ENCODE measurements at places on chromosomes 3 and 15.

DNA sequence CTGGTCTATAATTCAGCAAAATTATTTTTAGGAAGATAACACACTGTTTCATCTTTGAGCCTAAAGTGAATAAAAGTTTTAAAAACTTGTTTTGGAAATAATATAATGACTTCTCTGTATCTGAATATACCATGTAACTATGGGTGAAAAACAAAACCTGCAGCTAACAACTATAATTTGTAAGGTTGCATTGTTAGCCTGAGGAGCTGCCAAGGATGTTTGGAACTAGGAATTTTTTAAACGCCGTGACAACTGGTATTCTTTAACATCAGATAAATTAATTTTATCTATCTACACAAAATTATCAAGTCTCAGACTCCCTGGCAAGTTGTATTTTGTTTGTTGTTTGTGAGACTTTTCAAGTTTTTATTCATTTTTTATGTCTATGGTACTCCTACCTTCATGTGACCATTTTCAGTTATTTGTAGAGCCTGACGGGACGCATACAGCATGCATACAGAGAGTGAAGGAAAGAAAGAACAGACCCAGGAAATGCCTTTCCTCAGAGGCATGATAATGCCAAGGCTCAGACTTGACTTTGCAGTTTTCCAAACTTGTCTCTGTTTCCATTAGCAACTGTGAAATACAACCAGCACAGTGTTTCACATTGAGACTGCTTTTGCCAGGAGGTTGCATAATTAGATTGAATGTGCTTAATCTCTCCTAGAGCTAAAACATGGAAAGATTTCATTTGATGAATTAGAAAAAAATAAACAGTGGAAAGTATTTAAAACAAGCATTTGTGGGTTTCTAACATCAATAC lies 60.8 kb upstream of the ARHGEF26 start:
- DNase-seq, result no peak

GRCh38 chr3:22122567-22122966 lies 371.6 kb upstream of the ZNF385D start:
- DNase-seq, result no peak

DNA sequence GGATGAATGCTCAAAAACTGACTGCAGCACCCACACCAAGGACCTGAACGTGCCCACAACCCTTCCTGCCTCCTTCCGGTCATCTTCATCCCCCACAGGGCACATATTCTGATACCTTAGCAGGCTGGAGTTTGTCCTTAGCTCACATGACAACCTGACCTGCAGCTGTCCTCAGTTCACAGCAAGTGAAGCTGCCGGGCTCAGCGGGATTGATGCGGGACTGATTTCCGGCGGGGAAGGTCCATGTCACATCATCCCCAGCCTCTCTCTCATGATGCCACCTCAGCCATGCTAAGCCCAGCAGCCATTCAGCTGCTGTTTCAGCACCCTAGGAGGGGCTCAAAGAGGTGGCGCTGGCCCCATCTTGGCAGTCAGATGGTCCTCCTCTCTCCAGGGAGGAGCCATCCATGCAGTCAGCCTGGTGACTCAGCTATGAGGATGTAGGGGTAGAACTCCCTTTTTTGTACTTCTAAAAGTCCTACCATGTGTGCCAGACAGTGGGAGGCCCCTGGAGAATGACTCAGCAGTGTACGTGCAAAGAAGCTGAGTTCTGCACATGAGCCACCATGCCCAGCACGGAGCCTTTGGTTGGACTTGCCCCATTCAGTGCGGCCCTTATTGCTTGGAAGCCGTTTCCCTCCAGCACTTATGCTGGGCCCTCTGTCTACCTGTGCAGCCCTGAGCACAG lies 9.5 kb downstream of the CA12 start:
- DNase-seq, result peak; percentile 24

DNA sequence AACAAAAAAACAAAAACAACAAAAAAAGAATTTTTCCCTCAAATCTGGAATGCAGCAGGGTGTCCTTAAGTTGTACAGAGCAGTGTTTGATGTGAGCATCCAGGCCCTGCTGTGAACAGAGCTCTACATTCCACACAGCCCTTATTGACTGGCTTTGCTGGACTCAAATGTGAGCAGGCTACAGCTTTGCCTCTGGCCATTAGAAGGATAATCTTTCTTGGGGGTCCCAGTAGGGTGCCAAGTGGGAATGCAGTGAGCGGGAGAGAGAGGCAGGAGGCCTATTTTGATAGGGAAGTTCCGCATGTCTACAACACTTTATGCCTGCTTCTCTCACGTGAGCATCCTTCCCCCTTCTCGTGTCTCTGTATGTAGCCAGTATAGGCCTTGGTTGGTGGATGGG lies 34.4 kb upstream of the TPRG1 start:
- DNase-seq, result no peak

DNA sequence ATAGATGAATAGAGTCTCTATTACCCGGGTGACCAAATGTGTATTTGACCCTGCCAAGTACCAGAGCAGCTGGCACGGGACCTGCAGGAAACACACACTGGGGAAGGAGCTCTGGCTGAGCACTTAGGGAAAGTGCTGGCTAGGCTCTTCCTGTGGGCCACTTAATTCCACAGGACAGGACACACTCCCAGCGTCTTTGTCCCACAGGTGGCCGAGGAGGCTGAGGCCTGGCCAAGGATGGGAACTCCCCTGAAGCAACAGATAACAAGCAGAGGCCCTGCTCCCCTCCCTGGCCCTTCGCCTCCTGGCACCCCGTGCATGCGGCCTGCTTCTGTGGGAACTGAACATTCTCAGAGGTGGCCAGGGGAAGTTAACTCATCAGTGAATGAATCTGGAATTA lies 180.8 kb downstream of the ATP10A start:
- no peak for DNase-seq

- DNase-seq, result no peak
These were observed 36.0 kb upstream of the C3orf70 start for GRCh38 chr3:185188816-185189215.

Data from stimulated activated CD4-positive, alpha-beta T cell treated with anti-CD3 and anti-CD28 coated beads, Interleukin-2, amount 100 ng/mL, for 24 hours (primary cell).